ENCODE measurements at places on chromosomes 4 and X.

GRCh38 chr4:16706251-16706650 is 192.2 kb downstream of the LDB2 start:
- DNase-seq = no peak

DNA sequence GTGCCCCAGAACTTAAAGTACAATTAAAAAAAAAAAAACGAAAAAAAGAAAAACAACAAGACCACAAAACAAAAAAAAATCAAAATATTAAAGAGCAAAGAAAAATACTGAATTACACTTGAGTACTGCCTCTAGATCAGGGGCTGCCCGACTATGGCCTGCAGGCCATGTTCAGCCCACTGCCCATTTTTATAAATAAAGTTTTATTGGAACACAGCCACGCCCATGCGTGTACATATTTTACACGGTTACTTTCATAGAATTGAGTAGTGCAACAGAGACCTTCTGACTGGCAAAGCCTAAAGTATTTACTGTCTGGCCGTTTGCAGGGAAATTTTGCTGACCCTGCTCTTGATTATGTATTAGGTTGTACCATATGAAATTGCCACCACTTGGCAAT is 130.5 kb downstream of the ATXN3L start:
- DNase-seq = no peak

DNA sequence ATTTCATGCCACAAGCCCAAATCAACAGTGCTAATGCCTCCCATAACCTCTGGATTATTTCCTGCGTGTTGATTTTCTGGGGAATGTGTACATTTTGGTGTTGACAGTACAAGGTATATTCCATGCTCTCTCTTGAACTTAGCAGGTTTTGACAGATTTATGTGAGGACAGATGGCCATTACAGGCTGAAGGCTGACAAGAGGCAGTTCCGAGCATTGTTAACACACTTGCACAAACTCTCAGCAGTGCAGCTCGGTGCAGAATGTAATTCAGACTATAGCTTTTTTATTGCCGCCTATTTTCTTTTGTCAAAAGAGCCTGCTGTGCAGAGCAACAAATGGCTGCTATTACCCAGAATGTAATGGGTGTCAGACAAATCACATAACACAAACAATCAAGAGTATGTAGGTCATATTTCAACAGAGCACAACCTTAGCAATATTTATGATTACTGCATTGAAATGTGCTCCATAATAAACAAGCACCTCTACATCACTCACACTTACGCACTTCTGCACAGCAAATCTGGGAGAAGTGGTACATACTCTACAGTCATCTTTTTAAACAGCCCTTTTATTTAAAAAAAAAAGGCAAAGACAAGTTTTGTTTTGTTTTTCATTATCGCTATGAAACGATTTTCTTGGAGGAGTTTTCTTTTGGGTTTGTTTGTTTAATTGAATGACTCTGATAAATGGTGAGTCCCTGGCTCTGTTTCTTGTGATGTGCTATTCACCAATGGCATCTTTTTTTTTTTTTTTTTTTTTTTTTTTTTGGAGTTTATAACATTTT is 71.6 kb downstream of the PPARGC1A start:
- no peak for DNase-seq

GRCh38 chr4:25799522-25799921 is 63.3 kb downstream of the SEL1L3 start:
- no peak for DNase-seq

DNA sequence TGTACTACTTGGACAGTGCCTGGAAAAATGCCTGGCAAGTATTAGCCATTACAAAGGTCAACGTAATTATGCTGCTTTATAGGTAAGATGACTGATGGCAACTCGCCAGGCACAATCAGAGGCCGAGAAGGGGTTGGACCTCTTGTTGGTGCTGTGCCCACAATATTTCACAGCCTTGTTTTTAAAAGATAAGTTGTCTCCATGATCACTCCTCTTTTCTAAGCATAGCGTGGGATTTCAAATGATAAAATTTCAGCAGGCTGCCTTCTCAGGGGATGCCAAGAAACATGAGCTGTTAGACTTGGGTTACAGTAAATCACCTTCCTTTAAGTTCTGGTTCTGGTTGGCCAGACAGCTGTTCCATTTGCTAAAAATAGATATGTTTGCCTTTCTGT is 26.9 kb downstream of the HOPX start:
- DNase-seq = no peak

- DNase-seq = no peak
Measured at GRCh38 chr4:120704538-120704937, 218.0 kb downstream of the PRDM5 start.

DNA sequence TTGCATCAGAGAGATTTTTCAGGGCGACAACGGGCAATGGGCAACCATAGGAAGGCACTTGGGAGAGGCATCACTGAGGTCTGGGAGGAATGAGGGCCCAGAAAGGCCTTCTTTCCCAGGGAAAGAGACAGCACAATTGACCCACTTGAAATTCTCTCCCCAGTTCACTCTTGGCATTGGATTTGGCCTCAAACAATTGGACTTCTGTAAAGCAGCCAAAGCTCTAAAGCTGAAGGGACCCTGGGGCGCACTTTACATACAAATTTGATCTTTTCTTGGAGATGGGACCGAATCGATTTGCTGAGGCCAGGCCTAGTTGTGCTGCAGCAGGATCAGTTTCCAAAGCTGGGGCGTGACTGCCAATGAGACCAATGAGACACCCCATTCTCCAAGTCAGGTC is 3.2 kb downstream of the ARHGAP36 start:
- DNase-seq = no peak

GRCh38 chr4:189786447-189786846 is 154.2 kb upstream of the FRG1 start:
- no peak for DNase-seq

GRCh38 chrX:87338510-87338909 is 179.1 kb upstream of the KLHL4 start:
- DNase-seq = no peak

DNA sequence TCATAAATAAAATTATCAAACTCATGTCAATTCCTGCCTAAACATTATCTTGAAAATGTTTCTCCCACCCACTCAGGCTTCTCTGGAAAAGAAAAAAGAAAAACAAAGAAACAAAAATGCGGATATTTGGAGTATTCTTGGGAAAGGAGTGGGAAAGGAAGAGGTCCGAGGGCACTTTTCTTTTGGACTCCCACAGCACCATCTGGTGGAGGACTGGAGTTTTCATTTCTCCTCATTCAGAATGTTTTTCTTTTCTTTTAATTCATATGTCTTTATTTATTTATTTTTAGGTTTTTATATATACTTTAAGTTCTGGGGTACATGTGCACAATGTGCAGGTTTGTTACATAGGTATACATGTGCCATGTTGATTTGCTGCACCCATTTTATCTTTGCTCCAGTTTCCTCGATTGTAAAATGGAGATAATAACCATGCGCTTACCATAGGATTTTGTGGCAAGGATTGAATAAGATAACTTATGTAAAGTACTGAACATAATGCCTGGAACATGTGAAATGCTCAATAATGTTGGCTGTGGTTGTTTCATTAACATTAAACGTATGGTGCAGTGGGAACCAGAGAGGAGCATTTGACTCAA is 8.0 kb upstream of the KCNE5 start:
- no peak for DNase-seq
